Peyer's patch (tissue), 4 donors: ENCODE measurements at places on chromosomes 2 and 18. TPM values are rescaled to one million over a fixed set of nuclear protein-coding genes. Genes with fewer than 3 reads are reported as not detected.

DNA sequence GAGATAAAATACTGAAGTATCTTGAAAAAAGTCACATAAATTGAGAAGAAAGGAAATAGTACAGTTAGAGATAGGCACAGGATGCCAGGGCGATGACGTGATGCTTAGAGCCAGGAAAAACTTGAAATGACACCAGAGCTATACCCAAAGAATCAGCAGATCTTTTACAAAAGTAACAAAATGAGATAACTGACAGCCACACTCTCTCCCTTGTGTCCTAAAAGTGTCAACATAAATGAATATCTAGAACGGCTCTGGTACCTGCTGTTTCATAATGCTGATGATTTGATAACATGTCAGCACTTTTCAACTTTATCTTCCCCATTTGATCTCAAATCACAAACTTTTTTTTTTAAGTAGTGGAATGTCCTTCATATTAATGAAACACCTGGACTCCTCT is 45.6 kb upstream of the ZC3H15 start:
- no peaks in the 10 kb centered on the region for H3K4me1 ChIP-seq
- no peak for DNase-seq
- no peak overlapping the region for H3K27ac ChIP-seq
- H3K36me3 ChIP-seq, result no peaks in the 10 kb centered on the region
- H3K27me3 ChIP-seq, result no peaks in the 10 kb centered on the region

DNA sequence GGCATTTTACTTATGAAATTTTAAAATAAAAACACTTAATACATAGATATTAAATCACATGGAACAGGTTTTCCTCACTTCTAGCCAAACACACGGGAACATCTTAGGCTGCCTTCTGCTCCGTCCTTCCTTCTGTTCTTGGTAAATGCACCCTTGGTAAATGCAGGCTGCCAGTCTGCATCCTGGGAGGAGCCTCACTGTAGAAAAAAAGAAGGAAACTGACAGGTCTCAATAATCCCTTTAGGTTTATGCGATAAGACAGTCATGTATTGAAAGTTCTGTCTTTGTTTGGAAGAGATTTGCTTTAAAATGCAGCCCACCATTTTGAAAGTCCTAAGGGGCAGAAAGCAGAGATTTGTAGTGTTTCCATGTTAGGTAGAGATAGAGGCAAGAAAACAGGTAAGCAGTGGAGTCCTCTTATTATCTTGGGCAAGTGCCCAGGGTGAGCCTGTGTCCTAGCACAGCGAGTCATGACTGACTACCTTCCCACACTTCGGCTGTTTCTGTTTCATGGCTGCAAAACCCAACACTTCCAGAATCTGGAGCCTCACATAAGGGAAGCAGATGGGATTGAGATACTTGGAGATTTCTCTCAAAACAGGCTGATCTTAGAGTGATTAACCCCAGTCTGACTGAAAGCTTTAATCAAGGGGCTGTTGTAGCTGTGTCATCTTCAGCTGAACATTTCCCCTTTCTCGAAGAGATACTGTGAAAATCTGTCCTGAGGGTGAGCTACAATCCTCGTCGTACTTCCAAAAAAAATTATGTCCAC is 131.4 kb upstream of the MAP3K20 start:
- no peak overlapping the region for H3K4me3 ChIP-seq
- H3K27me3 ChIP-seq, result no peaks in the 10 kb centered on the region
- H3K27ac ChIP-seq, result no peak overlapping the region

GRCh38 chr2:634041-634440 is 43.2 kb downstream of the TMEM18 start:
- no peak overlapping the region for H3K4me3 ChIP-seq
- H3K27me3 ChIP-seq, result no peaks in the 10 kb centered on the region
- H3K36me3 ChIP-seq, result no peaks in the 10 kb centered on the region
- peaks cover 11% of the 10 kb centered on the region for H3K4me1 ChIP-seq

DNA sequence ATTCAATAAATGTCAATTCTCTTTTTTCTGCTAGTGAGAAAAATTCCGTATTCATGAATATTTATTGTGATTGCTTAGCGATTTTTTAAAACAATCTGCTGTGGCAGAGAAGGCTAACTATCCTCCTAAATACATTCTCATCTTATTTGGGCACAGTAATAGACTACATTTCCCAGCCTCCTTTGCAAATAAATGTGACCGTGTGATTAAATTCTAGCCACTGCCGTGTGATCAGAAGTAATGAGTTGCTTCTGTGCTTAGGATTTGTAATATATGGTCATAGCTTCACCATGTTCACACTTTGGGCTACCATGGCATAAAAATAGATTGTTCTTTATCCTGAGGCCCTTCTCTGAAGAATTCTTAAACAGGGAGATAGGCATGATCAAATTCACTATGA is 179.6 kb downstream of the FAM124B start:
- H3K4me3 ChIP-seq, result no peak overlapping the region
- no peaks in the 10 kb centered on the region for H3K4me1 ChIP-seq
- H3K27me3 ChIP-seq, result no peaks in the 10 kb centered on the region

GRCh38 chr2:171316220-171316619 is 117.6 kb downstream of the METTL8 start:
- DNase-seq, result no peak
- no peaks in the 10 kb centered on the region for H3K27me3 ChIP-seq
- no peak overlapping the region for H3K4me3 ChIP-seq
- no peaks in the 10 kb centered on the region for H3K36me3 ChIP-seq
- no peak overlapping the region for H3K27ac ChIP-seq

DNA sequence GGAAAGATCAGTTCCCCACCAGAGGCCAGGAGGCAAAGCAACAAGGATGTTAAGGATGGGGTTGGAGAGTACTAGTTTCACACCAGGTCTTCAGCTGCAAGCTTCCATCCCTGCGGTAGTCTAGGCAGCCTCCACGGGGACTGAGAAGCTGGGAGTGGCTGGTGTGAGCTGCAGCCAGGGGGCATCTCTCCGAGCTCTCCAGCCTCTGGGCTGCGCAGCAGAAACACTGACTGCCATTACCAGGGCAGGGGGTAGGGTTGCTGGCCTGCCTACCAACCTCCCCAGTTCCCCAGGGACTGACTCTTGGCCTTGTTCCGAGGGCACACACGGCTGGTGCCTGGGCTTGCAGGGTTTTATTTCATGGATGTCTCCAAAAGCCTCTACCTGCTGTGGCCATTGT is 15.9 kb downstream of the GATA6 start:
- no peaks in the 10 kb centered on the region for H3K27me3 ChIP-seq

DNA sequence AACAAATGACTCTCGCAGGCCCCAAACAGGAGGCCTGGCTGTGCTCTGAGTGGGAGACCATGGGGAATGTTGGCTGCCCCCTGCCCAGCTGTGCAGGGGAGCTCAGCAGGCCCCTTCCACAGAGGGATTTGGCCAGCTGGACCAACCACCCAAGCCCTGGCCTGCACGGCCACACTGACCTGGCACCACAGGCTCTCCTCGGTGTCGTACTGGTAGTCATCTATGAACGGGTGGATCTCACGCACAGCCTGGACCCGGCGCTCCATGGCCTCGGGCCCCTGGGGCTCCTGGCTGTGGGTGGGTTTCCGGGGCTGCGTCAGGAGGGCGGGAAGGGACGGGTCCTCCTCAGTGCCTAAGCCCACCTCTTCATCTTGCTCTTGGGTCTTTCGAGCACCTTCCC is 74.5 kb downstream of the POLR1A start:
- no peak overlapping the region for H3K27ac ChIP-seq
- DNase-seq, result no peak
- no peak overlapping the region for H3K4me3 ChIP-seq
- H3K36me3 ChIP-seq, result no peaks in the 10 kb centered on the region

- H3K27me3 ChIP-seq, result no peaks in the 10 kb centered on the region
- DNase-seq, result no peak
- H3K27ac ChIP-seq, result no peak overlapping the region
Observed at GRCh38 chr2:44582363-44583008, 220.7 kb downstream of the CAMKMT start.

- no peaks in the 10 kb centered on the region for H3K36me3 ChIP-seq
- H3K4me3 ChIP-seq, result peak overlapping the region; percentile 52
Observed at GRCh38 chr2:231662028-231662810, 46.1 kb upstream of the PTMA start.

DNA sequence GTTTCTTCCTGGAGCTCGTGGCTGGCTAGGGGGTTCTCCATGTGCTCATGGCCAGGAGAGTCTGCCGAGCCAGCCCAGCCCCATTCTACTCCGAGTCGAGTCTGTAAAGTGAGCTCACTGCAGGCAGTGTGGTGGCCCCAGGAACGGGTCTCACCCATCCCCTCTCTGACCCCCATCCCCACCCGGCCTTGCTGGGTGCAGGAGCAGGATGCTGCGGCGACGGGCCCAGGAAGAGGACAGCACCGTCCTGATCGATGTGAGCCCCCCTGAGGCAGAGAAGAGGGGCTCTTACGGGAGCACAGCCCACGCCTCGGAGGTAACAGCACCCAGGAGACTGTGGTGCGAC is 1.4 kb downstream of the ANO7 start:
- no peak overlapping the region for H3K4me3 ChIP-seq
- H3K27me3 ChIP-seq, result no peaks in the 10 kb centered on the region
- H3K36me3 ChIP-seq, result no peaks in the 10 kb centered on the region
- no peak overlapping the region for H3K27ac ChIP-seq

- no peaks in the 10 kb centered on the region for H3K36me3 ChIP-seq
- no peak overlapping the region for H3K27ac ChIP-seq
- no peak overlapping the region for H3K4me3 ChIP-seq
- no peaks in the 10 kb centered on the region for H3K4me1 ChIP-seq
Observed at GRCh38 chr18:31398191-31398590, 21.6 kb downstream of the DSG4 start.

DNA sequence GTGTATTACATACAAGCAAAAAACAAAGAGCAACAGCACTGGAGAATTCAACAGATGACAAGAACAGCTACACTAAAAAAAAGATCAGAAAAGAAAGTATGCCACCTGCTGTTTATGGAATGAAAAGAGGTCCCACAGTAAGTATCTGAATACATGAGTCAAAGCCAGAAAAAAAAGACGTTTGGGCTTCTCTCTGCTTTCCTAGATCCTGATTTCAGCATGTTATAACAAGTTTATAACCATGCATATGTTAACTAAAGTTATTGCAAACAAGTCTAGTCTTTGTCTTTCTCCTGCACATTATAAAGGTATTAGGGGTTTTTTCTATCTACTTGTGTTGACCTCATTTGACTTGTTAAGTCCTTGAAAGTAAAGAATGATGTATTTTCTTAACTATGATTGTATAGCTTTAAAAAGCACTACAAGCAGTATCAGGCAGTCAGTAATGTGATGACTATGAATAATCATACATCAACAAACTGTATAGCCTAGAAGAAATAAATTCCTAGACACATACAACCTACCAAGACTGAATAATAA is 108.5 kb upstream of the COL5A2 start:
- no peaks in the 10 kb centered on the region for H3K4me1 ChIP-seq
- H3K36me3 ChIP-seq, result no peaks in the 10 kb centered on the region
- no peak overlapping the region for H3K4me3 ChIP-seq
- H3K27me3 ChIP-seq, result no peaks in the 10 kb centered on the region
- H3K27ac ChIP-seq, result no peak overlapping the region

DNA sequence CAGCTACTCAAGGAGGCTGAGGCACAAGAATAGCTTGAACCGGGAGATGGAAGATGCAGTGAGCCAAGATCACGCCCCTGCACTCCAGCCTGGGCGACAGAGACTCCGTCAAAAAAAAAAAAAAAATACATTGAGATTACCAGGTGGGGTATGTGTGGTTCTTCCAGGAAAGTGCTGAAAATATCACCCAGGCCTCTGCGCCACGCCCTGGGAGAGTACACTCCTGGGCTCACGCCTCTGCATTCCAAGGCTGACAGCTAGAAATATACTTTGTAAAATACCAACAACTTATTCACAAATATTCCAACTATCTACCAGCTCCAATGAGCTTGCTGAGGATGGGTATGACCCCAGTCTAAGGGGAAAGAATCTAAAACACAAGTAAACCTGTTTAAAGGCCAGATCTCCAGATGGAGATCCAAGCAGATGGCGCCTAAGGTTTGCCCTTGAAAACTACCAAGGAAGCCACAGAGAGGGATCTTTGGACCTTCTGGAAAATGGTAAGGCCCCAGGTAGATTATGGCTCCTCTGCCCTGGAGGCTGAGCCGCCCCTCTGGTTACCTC is 21.6 kb upstream of the B3GNT7 start:
- H3K36me3 ChIP-seq, result no peaks in the 10 kb centered on the region
- DNase-seq, result no peak
- no peaks in the 10 kb centered on the region for H3K27me3 ChIP-seq

DNA sequence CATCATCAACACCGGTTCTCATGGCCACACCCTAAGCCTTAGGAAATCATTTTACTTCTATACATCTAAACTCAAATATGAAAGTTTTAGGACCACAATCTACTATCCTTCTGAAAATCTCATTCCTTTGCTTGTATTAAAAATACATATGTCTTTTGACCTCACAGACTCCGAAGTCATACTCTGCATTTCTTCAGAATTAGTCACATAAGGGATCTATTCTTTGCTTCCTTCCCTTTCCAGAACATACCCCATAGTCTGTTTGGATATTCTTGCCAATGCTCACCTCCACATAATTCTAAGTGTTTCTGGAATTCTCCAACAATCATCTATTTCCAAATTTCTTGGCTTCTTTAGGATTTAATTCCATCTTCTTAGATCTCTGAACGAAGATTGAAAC is 14.2 kb upstream of the DSG1 start:
- no peaks in the 10 kb centered on the region for H3K27me3 ChIP-seq
- H3K4me1 ChIP-seq, result no peaks in the 10 kb centered on the region
- no peak overlapping the region for H3K4me3 ChIP-seq
- DNase-seq, result no peak

DNA sequence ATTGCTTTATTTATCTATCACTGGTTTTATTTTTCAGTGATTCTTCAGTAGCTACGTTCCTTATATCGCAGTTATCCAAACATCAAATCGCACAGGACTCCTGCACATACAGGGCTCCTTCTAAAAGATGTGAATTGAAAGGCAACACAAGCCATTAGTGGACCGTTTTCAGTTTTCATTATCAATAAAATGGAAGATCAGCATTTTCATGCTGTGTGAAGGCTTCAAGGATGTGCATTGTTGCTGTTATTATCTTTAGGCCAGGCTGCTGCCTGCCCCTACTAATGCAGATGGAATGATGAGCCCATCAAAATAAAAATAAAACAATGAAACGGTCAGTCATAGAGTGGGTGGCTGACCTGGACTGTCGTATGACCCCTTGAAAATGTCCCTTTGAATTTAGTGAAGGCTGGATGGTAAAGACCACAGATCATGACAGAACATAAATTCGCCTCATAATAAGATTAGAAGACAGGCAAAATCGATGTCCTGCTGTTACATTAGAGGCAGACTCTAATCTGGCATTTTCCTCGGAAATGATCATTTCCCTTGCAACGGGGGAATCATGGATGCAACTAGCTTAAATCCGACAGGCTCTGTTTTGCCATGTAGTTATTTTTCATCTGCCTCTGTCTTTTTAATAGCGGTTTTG is 32.9 kb downstream of the ITGB6 start:
- H3K4me3 ChIP-seq, result no peak overlapping the region
- H3K4me1 ChIP-seq, result no peaks in the 10 kb centered on the region
- no peaks in the 10 kb centered on the region for H3K36me3 ChIP-seq

DNA sequence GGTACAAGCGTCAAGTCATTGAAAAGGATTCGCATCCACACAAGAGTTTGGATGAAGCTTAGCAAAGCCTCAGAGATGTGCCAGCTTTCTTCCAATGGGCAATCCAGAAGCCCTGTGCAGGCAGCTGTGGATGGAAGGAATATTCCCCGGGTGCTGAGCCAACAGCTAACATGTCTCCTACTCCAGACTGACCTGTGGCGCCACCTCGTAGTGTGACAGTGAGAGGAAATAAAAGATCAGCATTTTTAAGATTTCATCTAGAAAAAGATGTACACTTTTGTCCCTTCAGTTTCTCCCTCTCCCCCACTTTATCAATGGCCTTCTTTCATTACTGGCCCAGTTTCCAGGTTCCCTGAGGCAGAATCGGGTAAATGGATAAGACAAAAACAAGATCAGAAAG is 48.9 kb upstream of the SPATS2L start:
- H3K36me3 ChIP-seq, result no peaks in the 10 kb centered on the region
- DNase-seq, result no peak
- no peak overlapping the region for H3K27ac ChIP-seq

MEP1B gene
- 497 TPM for total RNA-seq
